ENCODE measurements at places on chromosomes 13 and 19.
A peak's percentile ranks its signal among the peaks of the same experiment; 100 is the strongest.

- DNase-seq = no peak
Observed at GRCh38 chr13:40060296-40061007, 405.0 kb downstream of the COG6 start.

GRCh38 chr13:99312493-99312883 lies 5.3 kb upstream of the GPR183 start:
- DNase-seq = peak; percentile 96

GRCh38 chr19:51742789-51743188 lies 8.9 kb downstream of the FPR1 start:
- DNase-seq = no peak

GRCh38 chr19:8307965-8308866 lies at the start of gene CD320:
CD320 (minus strand) TSS chr19:8308358; CDS start chr19:8308290, 68 bp downstream.
- peak; percentile 88 for DNase-seq

- peak; percentile 65 for DNase-seq
Observed at GRCh38 chr19:19406878-19407632, 1.6 kb downstream of the GATAD2A start.

DNA sequence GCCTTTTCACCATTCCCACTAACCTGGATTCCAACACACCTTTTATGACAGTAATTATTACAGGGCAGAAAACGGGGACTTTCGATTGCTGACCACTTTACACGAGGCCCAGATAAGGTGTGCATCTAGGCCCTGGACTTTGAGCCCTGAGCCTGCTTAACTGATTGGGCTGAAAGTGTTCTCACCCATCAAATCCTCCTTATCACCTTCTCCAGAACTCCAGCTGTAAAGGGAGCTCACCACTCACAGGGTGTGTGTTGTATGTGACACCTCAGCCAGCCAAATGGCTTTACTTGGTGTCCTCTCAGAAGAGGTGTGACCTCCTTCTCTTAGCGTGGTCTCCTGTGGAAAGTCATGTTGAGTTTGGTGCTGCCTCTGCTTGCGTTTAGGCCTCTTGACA lies 36.5 kb downstream of the SIPA1L3 start:
- DNase-seq = no peak

DNA sequence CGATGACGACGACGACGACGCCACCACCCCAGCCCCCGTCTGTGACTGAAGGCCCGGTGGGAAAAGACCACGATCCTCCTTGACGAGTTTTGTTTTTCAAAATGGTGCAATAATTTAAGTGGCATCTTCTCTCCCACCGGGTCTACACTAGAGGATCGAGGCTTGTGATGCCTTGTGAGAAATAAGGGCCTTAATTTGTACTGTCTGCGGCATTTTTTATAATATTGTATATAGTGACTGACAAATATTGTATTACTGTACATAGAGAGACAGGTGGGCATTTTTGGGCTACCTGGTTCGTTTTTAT lies 2.5 kb downstream of the KLF2 start:
- no peak for DNase-seq

DNA sequence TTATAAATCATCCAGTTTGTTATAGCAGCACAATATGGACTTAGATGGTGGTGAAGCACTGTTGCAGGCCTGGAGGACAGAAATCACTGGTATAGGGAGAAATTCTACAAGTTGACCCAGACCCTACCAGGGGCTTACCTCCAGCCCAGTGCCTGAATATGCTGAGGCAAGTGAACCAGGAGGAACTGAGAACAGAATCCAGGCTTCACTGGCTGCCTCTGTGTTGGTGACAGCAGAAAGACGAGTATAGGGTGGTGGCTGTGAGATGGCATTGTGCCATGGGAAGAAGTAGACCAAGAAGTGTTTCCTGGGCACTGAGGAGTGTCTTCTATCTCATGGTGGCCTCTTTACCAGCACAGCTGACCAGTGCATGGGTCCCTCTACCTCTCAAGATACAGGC lies 15.9 kb upstream of the EID2 start:
- no peak for DNase-seq

GRCh38 chr19:6076675-6077463 lies 33.4 kb downstream of the RFX2 start:
- DNase-seq = no peak
